Ammon's horn (tissue), 1 donor: ENCODE measurements at places on chromosomes 16 and 17.

GRCh38 chr16:10039220-10040096 is 142.8 kb downstream of the GRIN2A start:
- peak; percentile 84 for DNase-seq

GRCh38 chr16:85197611-85198566 is 85.6 kb upstream of the CIBAR2 start:
- no peak for DNase-seq

DNA sequence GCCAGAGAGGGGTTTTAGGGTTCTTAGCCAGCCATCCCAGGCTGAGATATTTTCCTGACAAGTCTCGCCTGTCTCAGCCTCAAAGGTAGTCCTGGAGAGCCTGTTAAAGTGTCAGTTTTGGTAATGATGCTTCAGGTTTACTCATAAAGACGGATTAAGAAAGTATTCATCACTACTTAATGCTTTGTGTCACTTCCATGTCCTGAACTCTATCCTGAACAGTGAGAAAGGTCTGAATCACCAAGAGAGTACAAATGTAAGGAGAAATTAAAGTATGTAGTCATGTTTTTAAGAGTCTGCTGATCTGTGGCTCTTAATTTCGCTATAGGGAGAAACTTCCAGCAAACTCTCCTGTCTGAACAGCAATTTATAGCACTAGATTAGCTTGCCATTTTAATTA is 14.0 kb downstream of the RPGRIP1L start:
- DNase-seq = no peak

GRCh38 chr16:88807142-88807625 is 3.6 kb downstream of the CDT1 start:
- DNase-seq = no peak

DNA sequence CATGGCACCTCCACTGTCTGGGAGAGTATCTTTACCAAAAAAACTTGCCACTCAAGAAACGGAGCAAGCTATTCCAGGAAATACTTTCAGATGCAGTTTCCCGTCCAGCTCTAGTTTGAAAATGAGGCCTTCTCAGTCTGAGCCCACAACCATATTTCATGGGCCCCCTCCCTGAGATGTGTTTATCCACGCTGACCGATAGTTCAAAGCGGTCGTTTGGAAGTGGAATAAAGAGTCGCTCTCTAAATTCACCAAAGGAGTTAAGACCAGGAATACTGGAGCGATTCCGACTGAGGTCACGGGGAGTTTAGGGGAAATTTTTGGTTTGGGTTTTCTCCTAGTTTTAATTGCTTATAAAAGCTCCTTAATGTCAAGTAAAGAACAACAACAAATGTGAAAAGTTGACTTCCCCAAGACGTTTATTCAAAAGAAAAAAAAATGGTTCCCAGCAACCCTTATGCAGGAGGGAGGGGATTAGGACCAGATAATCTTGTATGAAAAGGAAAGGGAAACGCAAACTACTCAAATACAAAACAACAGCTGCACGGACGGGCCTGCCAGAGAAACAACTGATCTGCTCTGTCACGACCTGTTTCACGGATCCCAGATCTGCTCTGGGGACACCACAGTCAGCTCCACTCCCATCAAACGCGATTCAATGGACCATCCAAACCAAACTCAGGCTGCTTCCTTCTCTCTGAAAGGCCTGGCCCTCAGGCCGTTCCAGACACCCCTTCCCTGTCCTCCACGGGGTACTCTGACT is 77.1 kb downstream of the MRM3 start:
- no peak for DNase-seq

DNA sequence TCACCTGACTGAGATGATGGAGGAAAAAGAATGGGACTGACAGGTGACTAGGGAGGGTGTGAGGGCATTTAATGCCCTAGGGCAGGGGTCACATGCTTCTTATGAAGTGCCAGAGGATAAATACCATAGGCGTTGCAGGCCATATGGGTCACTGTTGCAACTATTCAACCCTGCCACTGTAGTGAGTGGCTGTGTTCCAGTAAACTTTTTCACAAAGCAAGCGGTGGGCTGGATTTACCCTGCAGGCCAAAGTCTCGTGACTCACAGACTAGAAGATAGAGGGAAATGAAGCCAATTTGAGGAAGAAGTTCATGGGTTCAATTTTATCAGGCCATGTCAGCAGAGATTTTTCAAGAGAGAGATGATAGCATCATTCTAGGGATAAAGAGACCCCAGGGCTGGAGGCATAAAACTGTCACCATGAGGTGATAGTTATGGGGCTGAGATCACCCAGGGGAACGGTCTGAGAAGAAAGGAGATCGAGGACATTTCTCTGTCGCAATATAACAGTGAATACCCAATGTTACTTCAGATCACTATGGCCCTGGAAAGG is 8.6 kb downstream of the ARHGAP17 start:
- DNase-seq = peak; percentile 50

DNA sequence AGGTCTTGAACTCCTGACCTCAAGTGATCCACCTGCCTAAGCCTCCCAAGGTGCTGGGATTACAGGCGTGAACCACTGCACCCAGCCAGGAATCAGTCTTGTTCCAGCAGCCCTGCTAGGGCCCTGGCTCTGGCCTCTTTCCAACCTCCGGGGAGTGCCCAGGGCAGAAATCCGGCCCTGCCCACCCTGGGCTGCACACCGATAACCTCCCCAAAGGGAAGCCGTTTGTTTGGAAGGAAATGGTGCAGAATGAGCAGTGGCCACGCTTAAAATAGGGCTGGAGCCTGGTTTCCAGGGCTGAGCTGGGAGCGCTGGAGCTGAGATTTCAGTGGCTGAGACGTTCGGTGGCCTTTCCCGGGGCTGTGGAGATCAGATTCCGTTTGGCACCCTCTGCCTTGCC is 17.8 kb upstream of the EMP2 start:
- DNase-seq = no peak

DNA sequence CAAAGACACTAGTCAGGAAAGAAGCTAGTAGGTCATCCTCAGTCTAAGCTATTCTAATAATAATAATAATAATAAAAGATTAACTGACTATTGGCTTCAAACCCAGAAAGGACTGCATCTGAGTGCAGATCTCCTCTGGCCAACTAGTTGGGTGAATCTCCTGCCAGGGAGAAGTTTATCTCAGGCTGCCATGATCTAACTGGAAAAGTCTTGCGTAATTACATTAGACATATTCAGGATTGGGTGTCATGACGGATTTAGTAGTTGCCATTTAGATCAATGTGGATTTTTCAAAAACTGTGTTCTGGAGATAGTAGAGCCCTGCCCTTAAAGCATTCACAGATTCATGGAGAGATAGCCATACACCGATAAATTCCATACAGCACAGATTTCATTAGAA is 69.5 kb downstream of the KIF2B start:
- DNase-seq = no peak

DNA sequence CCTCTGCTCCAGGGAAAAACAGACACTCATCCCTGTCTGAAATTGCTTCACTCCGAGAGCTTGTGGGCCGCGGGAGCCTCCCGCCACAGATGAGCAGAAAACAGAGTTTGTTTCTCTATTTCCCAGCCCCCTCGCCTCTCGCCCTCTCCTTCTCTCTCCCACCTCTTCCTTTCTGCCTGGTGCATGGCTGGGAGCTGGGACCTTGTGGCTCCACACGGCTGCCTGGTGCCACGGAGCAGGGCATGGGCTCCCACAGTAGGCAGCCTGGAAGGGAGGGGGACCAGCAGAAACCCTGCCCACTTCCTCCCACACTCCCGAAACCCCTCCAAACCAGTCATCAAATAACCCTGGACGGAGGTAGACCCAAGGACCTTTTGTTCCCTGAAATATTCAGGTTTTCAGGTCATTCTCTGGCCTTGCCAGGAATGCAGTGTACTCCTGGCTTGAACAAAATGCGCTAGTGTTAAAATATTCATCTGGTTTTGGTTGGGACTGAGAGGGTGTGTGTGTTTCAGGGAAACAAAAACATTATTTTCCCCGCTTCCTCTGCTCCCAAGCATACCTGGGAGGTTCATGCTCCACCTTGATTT is 204.9 kb downstream of the C16orf78 start:
- no peak for DNase-seq

DNA sequence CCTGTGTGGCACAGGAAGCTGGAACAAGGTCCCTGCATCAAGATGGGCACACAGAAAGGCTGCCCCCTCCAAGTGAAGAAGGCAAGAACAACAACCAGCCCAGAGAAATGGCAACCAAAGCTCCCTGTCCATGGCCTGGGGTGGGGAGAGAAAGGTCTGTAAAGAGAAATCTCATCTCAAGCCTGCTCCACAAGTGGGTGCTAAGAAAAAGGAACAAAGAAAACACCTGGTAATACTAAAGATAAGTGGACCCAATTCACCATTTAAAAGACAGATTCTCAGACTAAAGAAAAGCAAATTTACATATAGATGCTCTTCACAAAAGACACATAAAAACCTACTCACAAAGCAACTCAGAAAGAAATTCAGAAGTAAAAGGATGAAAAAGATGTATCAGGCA is 107.4 kb downstream of the PARN start:
- no peak for DNase-seq

DNA sequence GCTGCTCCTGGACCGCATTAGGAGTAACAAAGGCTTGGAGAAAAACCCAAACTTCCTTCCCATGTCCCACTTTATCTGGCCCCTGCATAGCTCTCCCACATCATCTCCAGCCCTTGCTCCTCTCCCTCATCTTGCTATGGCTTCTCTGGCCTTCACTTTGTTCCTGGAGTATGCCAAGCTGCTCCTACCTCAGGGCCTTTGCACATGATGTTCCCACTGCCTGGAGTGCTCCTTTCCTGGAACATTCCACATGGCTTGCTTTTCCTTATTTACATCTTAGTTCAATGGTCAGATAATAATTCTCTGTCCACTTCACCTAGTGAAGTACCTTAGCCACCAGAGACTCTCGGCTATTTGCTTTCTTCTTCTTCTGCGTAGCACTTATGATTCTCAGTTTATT is 4.3 kb upstream of the KSR1 start:
- DNase-seq = no peak

GRCh38 chr16:71476457-71477124 is 12.5 kb downstream of the ZNF19 start:
- no peak for DNase-seq

DNA sequence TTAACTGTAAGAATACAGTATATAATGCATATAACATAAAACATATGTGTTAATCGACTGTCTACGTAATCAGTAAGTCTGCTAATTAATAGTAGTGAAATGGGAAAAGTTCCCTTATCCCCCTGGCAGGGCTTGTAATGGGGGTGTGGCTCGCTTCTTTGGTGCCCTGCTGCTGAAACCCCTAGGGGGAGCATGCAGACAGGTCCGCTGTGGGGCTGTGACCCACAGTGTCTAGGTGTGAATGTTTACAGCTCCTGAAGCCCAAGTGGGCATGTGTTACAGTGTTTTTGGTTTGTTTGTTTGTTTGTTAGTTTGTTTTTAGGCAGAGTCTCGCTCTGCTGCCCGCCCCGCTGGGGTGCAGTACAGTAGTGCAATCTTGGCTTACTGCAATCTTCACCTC is 495.7 kb downstream of the SHISA9 start:
- no peak for DNase-seq
